Activated T-cell treated with anti-CD3 and anti-CD28 coated beads, Interleukin-2, amount 50 U/mL, for 24 hours (primary cell): ENCODE measurements at places on chromosomes 7 and 10.

- H3K27me3 ChIP-seq: no peaks in the 10 kb centered on the region
- H3K4me1 ChIP-seq: no peaks in the 10 kb centered on the region
- no peak overlapping the region for H3K27ac ChIP-seq
- H3K4me3 ChIP-seq: no peak overlapping the region
- no peak for DNase-seq
- H3K36me3 ChIP-seq: no peaks in the 10 kb centered on the region
Measured at GRCh38 chr7:68224041-68224741, 1227.6 kb downstream of the TYW1 start.

DNA sequence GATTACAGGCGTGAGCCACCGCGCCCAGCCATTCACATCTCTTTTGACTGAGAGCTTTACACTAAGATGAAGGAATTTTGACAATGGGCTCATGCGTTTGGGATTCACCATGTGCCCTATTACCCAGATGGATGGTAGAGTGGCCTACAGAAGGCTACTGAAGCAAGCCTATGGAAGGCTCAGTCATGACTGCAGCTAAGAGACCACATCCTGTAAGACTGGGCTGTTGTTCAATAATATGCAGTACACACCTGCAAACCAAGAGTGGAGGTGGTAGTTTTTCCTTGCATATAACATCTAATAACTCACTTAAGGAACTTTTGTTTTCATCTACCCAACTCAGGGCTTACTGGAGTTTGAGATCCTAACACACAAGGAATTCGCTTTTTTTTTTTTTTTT, 6.1 kb upstream of the WIPI2 start:
- H3K36me3 ChIP-seq: no peaks in the 10 kb centered on the region
- no peak for DNase-seq
- peaks cover 7% of the 10 kb centered on the region for H3K27me3 ChIP-seq
- H3K27ac ChIP-seq: no peak overlapping the region

- H3K27me3 ChIP-seq: peaks cover 87% of the 10 kb centered on the region
- H3K27ac ChIP-seq: peak overlapping the region; percentile 47
- H3K36me3 ChIP-seq: no peaks in the 10 kb centered on the region
- H3K4me1 ChIP-seq: peaks cover 16% of the 10 kb centered on the region
- no peak for DNase-seq
Measured at GRCh38 chr10:49611166-49611815, 1.2 kb downstream of the SLC18A3 start.

- no peaks in the 10 kb centered on the region for H3K27me3 ChIP-seq
- peaks cover 76% of the 10 kb centered on the region for H3K36me3 ChIP-seq
- peaks cover 35% of the 10 kb centered on the region for H3K4me1 ChIP-seq
- no peak overlapping the region for H3K4me3 ChIP-seq
- H3K27ac ChIP-seq: no peak overlapping the region
Measured at GRCh38 chr10:14949291-14949690, 4.6 kb downstream of the DCLRE1C start.

DNA sequence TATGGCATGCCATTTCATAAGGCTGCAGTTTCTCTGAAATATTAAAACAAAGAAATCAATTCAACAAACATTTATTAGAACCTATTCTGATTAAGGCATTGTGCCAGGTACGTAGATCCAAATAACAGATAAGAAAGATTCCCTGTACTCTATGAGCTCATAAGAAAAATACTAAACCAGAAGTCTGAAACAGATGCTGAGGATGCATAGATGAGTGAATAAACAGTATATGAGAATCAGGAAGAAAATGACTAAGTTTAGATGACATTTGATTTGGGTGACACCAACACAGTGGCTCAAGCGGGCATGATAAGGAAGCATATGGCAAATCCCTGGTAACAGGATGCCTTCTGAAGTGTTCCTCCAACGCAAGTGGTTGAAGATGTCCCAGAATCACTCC, 477.2 kb downstream of the PARD3 start:
- no peaks in the 10 kb centered on the region for H3K36me3 ChIP-seq
- DNase-seq: no peak
- no peaks in the 10 kb centered on the region for H3K27me3 ChIP-seq
- peaks cover 8% of the 10 kb centered on the region for H3K4me1 ChIP-seq

DNA sequence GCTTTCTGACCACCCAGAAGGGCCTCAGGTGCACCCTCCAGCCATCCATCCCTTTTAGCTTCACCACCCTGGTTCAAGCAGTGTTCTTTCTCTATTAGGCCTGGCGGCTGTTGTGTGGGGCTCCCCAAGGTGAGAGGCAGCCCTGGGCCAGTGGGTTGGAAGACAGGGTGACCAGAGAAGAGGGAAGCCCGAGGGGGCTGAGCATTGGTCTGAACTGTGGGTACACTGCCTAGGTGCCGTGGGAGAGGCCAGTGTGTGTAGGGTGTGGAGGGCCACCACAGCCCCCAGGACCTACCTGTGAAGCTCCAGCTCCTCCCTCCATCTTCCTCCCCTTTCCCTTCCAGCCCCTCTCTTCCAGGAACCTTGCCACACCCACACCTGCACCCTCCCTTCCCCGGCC, 9.1 kb upstream of the MTPAP start:
- no peak for DNase-seq
- H3K4me1 ChIP-seq: peaks cover 4% of the 10 kb centered on the region

GRCh38 chr7:155069992-155070751, at the start of gene HTR5A:
TSS of gene HTR5A (plus strand) at chr7:155070324. CDS start at chr7:155070900, 576 bp downstream.
- no peaks in the 10 kb centered on the region for H3K36me3 ChIP-seq
- no peak within 1 kb of the TSS for H3K27ac ChIP-seq
- H3K4me1 ChIP-seq: no peaks in the 10 kb centered on the region
- H3K27me3 ChIP-seq: peaks cover 76% of the 10 kb centered on the region

DNA sequence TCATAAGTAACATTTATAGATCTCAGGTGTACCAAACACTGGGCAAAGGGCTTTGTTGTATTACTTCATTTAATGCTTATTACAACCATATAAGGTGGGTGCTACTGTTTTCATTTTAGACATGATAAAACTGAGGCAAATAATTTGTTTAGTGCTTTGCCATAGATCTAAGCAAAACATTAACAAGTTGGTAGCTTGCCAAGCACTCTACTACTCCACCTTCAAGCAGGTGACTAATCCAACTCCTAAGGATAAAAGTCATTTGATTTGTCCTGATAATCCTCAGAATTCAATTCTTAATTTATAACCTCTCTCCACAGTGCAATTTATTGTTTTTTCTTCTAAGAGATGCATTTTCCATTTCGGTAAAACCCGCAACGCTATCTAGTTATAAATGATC, 646.4 kb downstream of the GRM8 start:
- H3K4me1 ChIP-seq: no peaks in the 10 kb centered on the region
- H3K4me3 ChIP-seq: no peak overlapping the region
- H3K36me3 ChIP-seq: no peaks in the 10 kb centered on the region
- H3K27me3 ChIP-seq: no peaks in the 10 kb centered on the region
- no peak overlapping the region for H3K27ac ChIP-seq
- DNase-seq: no peak

DNA sequence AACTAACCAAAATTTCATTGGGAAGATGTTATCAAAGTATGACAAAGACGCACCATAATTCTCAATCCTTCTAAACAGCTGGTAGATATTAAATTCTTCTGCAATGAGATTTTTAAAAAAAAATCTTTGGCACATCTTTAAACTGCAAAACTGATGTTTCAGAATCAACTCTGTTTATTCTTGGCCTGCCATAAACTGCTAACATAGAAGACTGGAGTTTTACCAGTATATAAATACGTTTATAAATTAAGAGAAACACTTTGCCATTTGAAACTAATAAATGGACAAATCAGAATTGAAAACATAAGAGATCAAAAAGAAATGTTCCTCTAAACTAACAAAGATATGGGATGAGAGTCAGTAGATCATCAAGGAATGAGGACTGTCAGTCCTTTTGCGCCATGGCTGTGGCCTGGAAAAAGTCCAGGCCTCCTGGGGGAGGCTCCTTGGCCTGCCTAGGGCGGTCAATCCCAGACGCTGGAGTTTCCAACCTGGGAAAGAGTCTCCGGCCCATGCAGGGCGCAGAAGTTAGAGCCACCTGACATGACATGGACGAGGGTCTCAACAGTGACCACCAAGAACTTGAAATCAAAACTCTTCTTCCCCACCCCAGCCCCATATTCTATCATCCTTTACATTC, 34.2 kb upstream of the NEBL start:
- no peak for DNase-seq
- no peaks in the 10 kb centered on the region for H3K27me3 ChIP-seq
- no peak overlapping the region for H3K27ac ChIP-seq
- H3K4me3 ChIP-seq: no peak overlapping the region
- H3K36me3 ChIP-seq: no peaks in the 10 kb centered on the region

GRCh38 chr7:144508702-144509101, 105.2 kb upstream of the NOBOX start:
- H3K4me3 ChIP-seq: no peak overlapping the region
- no peaks in the 10 kb centered on the region for H3K36me3 ChIP-seq
- H3K27me3 ChIP-seq: no peaks in the 10 kb centered on the region
- no peak overlapping the region for H3K27ac ChIP-seq
- no peaks in the 10 kb centered on the region for H3K4me1 ChIP-seq

GRCh38 chr7:17952387-17952786, 12.1 kb upstream of the SNX13 start:
- peak overlapping the region; percentile 52 for H3K27ac ChIP-seq
- H3K36me3 ChIP-seq: no peaks in the 10 kb centered on the region
- no peak overlapping the region for H3K4me3 ChIP-seq
- peaks cover 11% of the 10 kb centered on the region for H3K27me3 ChIP-seq

GRCh38 chr10:87503401-87503800, 1.3 kb upstream of the MINPP1 start:
- H3K36me3 ChIP-seq: peaks cover 15% of the 10 kb centered on the region
- peaks cover 37% of the 10 kb centered on the region for H3K4me1 ChIP-seq
- peak overlapping the region; percentile 11 for H3K4me3 ChIP-seq
- H3K27me3 ChIP-seq: no peaks in the 10 kb centered on the region
- H3K27ac ChIP-seq: no peak overlapping the region
- no peak for DNase-seq

DNA sequence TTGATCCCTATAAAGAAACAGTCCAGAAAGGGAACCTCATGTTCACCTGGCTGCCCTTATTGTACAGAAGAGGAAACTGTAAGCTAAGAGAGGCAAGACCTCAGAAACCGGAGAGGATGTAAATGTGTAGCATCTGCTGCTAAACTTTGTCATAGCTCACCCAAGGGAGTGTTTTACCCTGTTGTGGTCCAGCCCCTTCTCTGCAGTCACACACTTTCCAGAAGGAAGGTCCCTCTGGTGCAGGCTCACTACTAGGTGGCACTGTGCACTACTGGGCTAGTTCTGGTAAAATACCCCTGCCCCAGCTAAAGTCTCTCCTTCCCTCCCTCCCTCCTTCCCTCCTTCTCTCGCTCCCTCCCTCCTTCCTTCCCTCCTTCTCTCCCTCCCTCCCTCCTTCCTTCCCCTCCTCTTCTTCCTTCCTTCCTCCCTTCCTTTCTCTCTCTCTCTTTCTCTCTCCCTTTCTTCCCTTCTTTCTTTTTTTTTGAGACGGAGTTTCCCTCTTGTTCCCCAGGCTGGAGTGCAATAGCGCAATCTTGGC, 42.5 kb upstream of the LCOR start:
- peaks cover 31% of the 10 kb centered on the region for H3K27me3 ChIP-seq
- H3K4me1 ChIP-seq: no peaks in the 10 kb centered on the region
- H3K36me3 ChIP-seq: no peaks in the 10 kb centered on the region
- no peak overlapping the region for H3K4me3 ChIP-seq
- no peak for DNase-seq
- no peak overlapping the region for H3K27ac ChIP-seq

- no peak for DNase-seq
- H3K27me3 ChIP-seq: no peaks in the 10 kb centered on the region
- H3K4me1 ChIP-seq: no peaks in the 10 kb centered on the region
- H3K36me3 ChIP-seq: no peaks in the 10 kb centered on the region
- no peak overlapping the region for H3K4me3 ChIP-seq
Measured at GRCh38 chr7:90910136-90910535, 314.0 kb downstream of the CDK14 start.

GRCh38 chr10:43234471-43235041, 32.3 kb downstream of the RASGEF1A start:
- peak; percentile 24 for DNase-seq
- H3K27ac ChIP-seq: no peak overlapping the region
- H3K36me3 ChIP-seq: no peaks in the 10 kb centered on the region
- H3K4me1 ChIP-seq: peaks cover 11% of the 10 kb centered on the region

DNA sequence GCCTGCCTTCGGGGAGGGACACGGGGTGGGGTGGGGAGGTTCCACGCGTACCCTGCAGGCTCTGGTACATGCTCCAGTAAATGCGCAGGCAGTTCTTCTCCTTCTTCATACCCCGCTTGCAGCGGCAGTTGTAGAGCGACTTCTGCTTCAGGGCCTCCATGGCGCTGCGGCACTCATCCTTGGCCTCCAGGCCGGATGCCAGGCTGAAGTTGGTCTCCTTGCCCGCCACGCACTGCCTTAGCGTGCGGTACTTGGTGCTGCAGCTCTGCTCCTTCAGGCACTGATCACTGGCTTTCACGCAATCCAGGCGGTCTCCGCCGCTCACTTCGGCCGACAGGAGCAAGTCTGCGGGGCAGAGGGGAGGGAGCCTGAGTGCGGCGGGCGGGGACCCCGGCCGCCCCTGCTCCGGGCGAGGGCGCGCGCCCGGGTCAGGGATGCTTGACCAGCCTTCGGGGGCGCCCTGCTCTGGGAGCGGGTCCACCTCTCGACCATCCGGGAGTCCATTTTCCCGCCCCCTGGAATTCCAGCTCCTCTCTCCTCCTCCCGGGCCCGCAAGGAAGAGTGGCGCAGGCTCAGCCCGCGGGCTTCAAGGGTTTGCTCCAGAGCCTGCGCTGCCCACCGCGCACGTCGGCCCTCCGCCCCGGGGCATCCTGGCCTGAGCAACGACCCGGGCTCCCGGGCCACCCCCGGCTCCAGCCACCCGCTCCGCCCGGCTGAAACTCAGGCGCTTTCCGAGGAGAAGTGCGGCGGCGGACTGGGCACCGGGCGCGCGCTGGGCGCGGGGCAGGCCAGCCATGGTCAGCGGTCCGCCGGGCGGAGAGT, 2.0 kb downstream of the GFRA1 start:
- H3K4me1 ChIP-seq: peaks cover 11% of the 10 kb centered on the region
- H3K27ac ChIP-seq: no peak overlapping the region
- no peak overlapping the region for H3K4me3 ChIP-seq
- no peak for DNase-seq
- peaks cover 78% of the 10 kb centered on the region for H3K27me3 ChIP-seq
- H3K36me3 ChIP-seq: no peaks in the 10 kb centered on the region

DNA sequence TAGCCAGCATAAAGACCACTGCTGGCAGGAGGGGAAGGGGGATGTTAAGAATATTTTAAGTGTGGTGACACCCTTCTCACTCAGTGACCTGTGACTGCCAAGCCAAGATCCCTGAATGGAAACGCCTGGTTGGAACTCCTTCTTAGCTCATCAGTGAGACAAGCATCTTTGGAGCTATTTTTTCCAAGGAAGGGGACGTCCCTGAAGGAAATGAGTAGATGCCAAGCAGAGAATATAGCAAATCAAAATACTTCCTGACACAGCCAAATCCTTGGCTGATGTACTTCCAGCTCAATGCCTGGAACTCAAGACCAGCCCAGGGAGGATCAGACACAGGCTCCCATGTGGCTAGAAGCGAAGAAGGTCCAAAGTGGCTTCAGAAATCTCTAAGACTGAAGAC, 82.2 kb downstream of the SORBS1 start:
- H3K27ac ChIP-seq: no peak overlapping the region
- no peak overlapping the region for H3K4me3 ChIP-seq
- no peak for DNase-seq
- no peaks in the 10 kb centered on the region for H3K27me3 ChIP-seq
- peaks cover 4% of the 10 kb centered on the region for H3K4me1 ChIP-seq
